ENCODE measurements at places on chromosomes 1 and 21.

DNA sequence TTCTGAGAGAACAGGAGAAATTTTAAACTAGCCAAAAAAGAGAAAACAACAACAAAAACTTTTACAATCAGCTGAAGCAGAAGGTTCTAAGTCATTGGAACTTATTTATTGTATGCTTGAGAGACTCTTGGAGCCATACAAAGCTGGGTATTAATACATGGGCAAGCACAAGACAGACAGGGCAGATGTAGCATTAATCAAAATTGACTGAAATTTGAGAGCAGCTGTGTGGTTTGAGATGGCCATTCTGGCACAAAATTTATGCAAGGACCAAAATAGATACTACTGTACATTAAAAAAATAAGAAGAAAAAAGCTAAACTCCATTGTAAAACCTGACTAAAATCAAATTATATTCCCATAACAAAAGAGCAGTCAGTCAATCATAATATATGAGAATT is 892.5 kb downstream of the PLA2G4A start:
- DNase-seq: no peak

DNA sequence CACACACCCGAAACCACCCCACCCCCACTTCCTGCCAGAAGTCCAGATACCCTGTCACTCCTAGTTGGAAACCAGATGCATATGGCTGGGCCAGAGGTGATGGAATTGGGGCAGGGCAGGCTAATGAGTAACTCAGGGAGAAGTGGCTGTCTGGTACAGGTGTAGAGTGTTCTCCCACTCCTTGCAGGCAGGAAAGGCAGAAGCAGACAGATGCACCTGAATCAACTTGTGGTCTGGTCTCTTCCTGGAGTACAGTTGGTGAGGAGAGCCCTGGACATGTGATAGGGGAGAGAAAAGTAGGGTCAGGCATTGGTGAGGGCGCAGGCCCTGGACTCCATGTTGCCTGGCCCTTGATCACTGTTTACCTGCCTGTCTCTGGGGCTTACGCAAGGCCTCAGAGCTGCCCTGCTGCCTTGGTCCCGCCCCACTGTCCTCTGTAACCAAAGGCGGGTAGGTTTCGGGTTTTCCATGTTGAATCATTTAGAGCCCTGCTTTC is 2.5 kb downstream of the CGN start:
- DNase-seq: peak; percentile 93

- peak; percentile 30 for DNase-seq
These were observed 35.8 kb downstream of the FMO3 start for GRCh38 chr1:171126504-171126903.

DNA sequence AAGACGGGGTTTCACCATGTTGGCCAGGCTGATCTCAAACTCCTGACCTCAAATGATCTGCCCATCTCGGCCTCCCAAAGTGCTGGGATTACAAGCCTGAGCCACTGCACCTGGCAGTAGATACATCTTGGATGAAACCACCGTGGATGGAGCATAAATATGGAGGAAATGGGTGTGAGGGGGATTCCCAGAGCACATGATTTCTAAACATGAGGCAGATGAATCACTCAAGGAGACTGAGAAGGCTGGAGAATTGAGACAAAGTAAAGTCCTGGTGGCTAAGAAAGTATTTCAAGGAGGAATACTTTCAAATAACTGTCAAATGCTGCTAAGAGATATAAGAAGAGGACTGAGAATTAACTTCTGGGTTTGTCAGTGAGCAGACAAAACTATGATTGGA is 5.4 kb upstream of the PGBD5 start:
- peak; percentile 23 for DNase-seq

DNA sequence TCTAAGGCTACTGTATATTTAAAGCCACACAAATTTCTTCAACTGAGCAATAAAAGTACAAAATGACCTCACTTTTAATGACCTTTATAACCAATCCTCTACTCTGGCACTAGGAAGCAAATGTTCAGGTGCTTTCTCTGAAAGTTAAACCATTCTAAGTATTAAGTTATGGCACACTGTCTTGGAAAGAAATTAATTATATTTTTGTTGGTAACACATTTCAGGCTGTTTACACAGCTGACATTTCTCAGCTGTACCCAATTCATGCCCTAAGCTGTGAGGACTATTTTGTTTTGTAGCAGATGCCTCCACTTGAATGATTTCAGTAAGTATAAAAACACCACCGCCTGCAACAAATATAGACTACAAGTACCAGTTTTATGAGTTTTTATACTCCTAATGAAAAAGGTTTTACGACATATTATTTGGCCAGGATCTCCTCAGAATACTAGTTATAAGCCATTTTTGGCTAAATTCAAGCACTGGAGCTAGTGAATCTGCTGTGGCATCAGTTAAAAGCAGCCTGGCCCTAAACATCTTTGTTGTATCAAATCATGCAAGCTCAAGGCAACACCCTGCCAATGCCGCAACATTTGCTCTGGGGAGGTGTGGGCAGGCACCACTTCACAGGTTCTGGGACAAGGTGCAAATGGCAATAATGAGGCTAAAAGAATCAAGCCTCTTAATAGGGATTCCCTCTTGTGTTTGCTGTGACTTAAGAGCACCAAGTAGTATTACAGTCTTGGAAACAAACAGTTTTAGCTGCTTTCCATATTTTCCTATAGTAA is 228.4 kb upstream of the DMRTA2 start:
- no peak for DNase-seq

GRCh38 chr21:45580576-45581321 is 38.5 kb upstream of the SLC19A1 start:
- no peak for DNase-seq

DNA sequence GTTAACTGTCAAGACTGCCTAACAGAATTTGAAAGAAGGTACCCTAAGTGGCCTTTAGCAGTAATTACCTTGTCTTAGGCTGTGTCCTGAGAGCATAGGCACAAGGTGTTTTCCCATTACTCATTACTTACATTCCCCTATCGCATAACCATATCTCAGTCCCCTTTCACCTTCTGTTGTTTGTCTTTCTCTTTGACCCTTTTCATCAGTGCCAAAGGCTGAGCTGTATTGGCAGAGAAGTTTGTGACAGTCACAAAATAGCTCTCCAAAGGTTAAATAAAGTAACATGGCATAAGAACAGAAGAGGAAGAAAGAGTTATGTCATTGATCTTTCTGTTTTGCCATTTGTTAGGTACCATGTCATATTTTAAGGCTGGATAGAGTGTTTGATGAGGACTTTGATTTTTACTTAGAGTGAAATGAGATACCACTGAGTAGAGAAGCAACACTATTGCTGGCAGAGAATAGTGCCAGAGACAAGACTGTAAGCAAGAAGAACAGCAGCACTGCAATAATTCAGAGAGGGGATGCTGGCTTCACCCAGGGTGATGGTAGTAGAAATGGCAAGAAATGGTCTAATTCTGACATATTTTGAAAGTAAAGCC is 497.8 kb downstream of the TTLL7 start:
- peak; percentile 24 for DNase-seq

- peak; percentile 51 for DNase-seq
These were observed 160.2 kb downstream of the COP1 start for GRCh38 chr1:176046926-176047325.

DNA sequence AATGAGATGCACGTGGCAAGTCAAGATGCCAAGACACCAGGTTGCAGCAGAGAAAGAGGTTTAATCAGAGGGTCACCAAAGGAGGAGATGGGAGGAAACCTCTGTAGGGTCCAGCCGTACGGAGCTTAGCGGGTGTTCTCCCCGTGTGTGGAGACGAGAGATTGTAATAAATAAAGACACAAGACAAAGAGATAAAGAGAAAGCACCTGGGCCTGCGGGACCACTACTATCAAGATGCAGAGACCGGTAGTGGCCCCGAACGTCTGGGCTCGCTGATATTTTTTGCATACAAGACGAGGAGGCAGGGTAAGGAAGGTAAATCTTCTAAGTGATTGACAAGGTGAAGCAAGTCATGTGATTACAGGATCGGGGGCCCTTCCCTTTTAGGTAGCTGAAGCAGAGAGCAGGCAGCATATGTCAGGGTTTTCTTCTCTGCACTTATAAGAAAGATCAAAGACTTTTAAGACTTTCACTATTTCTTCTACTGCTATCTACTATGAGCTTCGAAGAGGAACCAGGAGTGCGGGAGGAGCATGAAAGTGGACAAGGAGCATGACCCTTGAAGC is 41.2 kb upstream of the TDRD10 start:
- DNase-seq: no peak

- no peak for DNase-seq
These were observed 61.1 kb upstream of the KIF1B start for GRCh38 chr1:10149231-10149630.

Measured in bronchial epithelial cell (primary cell).